Stimulated activated CD8-positive, alpha-beta memory T cell treated with anti-CD3 and anti-CD28 coated beads, Interleukin-4, amount 100 ng/mL, for 1 hour (primary cell): ENCODE measurements at places on chromosomes 1 and 21.

DNA sequence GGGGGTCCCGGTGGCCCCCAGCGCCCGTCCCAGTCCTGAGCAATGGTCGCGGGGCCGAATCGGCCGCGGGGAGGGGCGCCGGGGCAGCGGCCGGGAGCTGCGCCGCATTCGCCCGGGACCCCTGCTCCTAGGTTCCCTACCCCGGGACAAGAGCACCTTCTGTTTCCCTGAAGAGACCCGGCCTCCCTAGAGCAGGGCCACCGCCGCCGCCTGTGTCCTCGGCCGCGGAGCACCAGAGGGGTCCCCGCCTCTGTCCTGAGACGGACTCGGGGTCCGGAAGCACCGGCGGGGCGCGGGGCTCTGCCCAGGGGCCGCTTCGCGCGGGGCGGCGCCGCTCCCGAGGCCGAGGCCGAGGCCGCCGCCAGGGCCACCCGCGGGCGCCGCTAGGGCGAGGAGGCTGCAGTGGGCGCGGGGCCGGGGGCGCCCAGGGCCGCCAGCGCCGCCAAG is 157.9 kb downstream of the CASZ1 start:
- no peak for DNase-seq

DNA sequence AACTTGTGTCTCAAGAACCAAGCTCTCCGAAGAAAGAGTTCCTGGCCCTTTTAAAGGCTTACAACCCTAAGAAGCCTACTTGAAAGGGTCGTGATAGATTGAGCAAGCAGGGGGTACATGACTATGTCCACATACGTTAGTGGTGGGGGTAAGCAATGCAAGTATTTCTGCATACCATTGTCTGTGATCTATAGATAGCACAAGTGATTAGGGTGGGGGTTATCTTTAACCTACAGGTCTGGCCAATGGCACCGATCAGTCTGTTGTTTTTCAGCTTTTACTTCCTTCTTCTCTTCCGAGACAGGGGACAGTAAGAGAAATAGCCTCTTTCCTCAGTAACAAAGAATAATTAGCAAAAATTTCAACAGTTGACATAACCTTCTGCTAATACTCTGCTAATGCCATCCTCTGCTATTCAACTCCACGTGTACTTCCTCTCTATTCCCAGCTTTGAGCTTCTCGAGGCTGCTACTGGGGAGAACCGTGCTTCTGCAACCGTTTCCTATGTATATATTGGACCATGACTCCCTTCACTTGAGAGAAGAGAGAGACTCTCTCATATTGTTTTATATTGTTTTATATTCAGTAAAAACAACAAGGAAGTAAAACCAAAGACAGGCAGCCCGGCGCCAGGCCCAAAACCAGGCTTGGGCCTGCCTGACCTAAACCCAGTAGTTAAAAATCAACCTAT is 727.7 kb upstream of the NCAM2 start:
- DNase-seq = no peak

DNA sequence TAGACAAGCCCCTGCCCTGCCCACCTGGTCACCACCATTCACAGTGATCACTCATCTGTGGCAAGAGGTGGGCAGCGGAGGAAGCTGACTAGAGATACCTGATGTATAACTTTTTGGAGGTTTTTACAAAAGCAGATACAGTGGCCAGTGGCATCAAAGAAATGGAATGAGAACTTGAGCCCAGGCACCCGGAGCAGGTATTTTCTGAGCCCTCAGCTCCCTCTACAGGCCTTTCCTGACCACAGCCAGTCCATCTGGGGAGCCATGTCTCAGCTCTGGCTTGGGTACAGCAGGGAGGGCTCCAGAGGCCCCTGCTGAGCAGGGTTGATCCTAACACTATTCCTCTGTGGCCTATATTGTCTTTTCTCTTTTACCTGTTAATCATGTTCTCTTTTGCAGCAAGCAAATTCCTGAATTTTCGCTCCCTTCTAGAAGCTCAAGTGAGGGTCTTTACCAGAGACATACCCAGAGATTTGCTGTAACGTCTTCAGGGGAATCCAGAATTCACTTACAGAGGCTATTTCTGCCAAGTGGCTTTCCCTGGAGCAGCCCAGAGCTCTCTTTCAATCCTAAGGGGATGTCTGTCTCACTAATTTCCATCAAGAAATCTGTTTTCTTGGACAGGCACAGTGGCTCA is 27.3 kb downstream of the GPR157 start:
- no peak for DNase-seq

GRCh38 chr21:25381936-25382452 is 225.3 kb downstream of the MRPL39 start:
- DNase-seq = no peak

- no peak for DNase-seq
These were observed 788.4 kb upstream of the PRMT6 start for GRCh38 chr1:106268070-106268469.

DNA sequence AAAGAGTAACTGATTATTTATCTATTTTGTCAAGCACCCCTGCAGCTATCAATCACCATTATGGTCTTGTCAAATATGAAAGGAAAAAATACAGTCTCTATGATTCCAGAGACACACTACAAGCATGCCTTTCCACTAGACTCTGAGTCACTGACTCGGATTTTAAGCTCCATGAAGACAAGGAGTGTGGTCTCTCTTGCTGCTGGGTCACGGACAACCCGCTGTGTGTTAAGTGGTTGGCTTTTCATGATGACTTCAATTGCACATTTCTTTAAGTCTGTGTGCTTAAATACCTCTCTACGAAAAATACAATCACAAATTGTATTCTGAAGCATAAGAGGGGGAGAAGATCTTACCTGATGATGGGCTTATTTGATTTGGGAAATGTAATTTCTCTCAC is 14.0 kb upstream of the GNG4 start:
- no peak for DNase-seq
